Activated naive CD8-positive, alpha-beta T cell treated with anti-CD3 and anti-CD28 coated beads, Interleukin-2, amount 50 U/mL, for 16 hours (primary cell): ENCODE measurements at places on chromosomes 11 and 22.

DNA sequence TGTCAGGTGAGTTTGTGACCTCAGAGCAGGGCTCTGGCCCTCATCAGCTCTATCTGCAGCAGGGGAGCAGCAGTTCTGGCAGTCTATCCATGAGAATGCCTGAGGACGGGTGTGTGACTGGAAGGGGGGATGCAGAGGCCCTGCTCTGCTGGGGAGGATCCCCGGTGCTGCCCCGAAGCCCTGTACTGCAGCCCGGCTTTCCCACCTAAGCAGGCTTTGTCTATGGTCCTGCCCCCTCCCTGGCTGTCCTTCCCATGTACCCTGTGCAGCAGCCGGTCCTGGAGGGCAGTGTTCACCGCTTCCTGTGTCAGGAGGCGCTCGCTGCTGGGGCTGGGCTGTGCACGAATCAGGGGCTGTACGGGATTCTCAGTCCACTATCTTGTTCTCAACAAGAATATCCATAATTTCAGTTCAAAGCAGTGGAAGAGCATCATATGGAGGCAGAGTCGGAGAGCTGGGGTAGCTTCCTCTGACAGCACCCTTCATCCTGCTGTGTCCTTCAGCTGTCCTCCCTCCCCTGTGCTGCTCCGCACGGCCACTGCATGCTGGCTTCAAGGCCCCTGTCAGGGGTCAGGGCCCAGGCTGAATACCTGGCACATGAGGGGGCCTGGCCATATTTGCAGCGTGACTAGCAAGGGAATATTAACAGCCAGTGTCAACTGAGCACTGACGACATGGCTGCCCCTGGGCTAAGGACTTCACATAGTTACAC, 125.2 kb downstream of the CTTN start:
- DNase-seq, result no peak

DNA sequence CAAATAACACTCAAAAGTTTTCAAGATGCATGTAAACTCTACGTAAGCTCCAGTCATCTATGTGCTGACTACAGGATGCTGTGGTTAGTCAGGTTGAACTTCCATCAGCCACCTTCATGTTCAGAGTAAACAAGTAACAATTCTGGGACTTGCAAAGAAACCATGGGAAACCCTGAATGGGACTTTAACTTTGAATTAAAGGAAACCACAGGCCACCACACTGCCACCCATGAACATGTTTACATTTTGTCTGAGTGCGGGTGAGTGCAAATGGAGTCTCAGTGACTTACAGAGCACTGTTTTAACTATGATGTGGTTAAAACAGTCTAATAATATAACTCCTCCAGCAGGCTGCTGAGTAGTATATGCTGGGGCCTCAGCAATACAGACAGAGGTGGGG, 12.9 kb upstream of the SYTL2 start:
- no peak for DNase-seq

- DNase-seq, result no peak
Measured at GRCh38 chr11:9755561-9756185, 91.8 kb downstream of the SWAP70 start.

DNA sequence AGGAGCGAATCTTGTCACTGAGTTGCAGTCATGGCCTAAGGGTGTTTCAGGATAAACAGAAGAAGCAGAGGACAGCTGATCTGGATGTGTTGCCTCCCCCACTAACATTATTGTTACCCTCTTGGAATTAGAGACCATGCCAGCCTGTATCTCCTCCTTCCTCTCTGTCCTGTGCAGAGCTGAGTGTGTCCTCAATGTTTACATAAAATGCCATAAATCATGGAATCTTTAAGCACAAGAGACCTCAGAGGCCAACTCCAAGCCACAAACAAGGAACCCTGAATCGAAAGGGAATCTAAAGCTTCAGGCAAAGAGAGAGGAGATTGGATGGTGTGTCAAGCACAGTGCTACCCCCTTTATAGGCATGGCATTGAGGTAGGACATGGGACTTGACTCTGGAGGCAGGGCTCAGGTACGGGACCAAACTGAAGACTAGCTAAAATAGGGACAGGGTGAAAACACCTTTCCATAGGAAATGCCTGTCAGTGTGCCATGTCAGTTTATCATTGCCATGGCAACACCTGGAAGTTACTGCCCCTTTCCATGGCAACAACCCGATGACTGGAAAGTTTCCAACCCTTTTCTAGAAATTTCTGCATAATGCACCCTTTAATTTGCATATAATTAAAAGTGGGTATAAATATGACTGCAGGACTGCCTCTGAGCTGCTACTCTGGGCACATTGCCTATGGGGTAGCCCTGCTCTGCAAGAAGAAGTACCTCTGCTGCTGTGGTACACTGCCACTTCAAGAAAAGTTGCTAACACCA, 489.7 kb downstream of the MIAT start:
- no peak for DNase-seq

GRCh38 chr11:105033781-105034180, 1.2 kb downstream of the CASP1 start:
- no peak for DNase-seq

DNA sequence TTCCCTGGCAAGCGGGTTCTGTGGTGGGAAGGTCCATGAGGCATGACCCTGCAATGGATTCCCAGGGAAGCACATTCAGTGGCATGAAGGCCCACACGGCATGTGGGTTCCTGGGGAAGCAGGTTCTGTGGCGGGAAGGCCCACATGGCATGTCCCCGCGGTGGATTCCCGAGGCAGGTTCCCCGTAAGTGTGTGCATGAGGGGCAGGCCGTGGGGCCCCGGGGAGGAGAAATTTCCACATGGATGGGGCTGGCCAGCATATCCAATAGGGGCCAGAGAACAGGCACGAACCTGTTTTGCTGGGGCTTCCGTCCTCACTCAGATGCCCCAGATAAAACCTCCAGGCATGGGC, 83.7 kb downstream of the PHF21B start:
- no peak for DNase-seq

DNA sequence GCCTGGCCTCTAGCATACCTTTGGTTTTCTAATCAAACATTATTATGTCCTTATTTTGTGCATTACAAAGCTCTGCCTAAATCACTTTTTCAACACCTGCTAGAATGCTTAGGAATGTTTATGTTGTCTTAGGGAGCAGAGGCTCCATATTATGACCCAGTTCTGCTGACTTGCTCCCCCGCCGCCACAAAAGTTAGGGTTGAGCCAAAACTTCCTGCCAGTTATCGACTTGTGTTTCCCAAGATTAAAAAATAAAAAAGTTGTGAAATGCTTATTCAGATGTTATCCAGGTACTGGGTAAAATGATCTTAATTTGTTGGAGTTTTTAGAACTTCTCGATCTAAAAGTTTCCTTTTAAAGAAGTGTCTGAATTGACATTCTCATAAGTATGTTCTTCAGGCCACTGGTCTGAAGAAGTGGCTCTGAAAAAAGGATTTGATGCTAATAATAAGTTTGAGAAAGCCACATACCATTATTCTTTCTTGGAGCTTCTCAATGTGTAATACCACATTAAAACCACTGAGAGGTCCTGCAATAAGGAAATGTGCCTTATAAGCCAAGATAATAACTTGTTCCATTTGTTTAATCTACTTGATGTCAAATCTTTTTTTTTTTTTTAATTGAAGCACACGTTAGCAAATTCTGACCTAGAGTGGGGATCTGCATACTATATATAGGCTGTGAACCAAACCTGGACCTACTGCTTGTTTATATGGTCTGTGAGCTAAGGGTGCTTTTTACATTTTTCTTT, 2.2 kb downstream of the RNF185 start:
- DNase-seq, result no peak

GRCh38 chr11:28767574-28767973, 659.4 kb downstream of the METTL15 start:
- no peak for DNase-seq

- DNase-seq, result no peak
Measured at GRCh38 chr11:1573077-1573902, 1.2 kb upstream of the DUSP8 start.

DNA sequence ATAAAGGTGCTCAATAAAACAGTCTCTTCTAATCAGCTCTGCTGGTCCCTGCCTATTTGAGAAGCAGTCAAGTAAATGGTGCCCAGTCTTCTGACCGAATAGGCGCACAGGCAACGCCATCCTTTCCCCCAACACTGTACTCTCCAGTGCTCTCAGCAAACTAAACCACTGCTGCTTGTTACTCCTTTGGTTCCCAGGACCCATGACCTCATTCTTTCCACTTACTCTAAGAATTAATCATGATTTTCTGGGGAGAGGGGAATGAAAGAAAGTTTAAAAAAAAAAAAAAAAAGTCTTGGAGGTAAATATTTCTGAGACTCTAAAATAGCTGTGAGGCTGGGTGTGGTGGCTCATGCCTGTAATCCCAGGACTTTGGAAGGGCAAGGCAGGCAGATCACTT, 63.7 kb downstream of the SGSM3 start:
- DNase-seq, result no peak

GRCh38 chr22:50236731-50237409, 8.0 kb downstream of the TUBGCP6 start:
- no peak for DNase-seq

DNA sequence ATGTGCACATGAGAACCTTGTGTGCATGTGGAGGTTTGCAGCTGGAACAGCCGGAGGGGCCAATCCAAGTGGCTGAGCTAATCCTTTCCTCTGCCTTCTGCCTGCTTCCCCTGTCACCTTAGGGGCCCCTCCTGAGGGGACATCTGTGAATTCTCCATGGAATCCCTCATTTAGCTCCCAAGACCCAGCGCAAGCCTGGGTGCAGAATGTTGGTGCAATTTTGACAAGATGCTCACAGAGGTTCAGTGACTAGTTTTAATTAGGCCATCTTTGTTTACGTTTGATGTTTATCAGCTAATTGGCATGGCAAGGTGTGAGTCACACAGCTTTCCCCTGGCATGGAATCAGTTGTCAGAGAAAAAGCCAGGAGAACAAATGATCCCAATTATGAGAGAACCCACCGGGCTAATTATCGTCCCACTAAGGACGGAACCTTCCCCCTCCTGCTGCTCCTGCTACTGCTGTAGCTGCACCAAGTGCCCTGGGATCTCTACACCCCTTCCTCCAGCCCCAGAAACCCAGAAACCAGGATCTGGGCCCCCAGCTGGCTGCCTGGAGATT, 63.6 kb upstream of the PAX6 start:
- DNase-seq, result no peak

DNA sequence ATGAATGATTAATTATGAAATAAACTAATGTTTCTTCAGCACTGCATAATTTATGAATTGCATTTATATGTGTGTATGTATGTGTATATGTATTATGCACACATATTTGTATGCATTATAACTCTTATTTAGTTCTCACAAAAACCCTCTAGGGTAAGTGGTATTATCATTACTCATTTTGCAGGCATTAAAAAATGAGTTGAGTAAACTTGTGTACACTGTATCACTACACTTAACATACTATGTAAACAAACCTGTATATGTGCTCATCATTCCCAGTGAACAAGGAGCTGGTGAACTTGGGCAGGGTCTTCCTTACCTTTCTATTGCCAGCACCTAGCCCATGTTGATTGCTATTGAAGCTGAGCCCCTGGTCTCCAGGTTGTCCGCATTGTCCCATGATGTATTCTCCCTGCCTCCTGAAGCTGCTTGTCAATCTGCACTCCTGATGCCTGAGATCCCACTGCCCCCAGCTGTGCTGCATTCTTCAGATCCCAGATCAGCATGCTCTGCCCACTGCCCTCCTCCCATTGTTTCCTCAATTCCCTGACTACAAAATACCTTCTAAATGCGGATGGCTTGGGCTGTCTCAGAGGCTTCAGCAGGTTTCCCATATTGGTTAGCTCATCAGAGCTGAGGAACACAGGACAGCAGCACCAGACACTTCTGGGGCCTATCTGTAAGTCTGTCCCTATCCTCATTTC, 267.9 kb upstream of the SESN3 start:
- no peak for DNase-seq

DNA sequence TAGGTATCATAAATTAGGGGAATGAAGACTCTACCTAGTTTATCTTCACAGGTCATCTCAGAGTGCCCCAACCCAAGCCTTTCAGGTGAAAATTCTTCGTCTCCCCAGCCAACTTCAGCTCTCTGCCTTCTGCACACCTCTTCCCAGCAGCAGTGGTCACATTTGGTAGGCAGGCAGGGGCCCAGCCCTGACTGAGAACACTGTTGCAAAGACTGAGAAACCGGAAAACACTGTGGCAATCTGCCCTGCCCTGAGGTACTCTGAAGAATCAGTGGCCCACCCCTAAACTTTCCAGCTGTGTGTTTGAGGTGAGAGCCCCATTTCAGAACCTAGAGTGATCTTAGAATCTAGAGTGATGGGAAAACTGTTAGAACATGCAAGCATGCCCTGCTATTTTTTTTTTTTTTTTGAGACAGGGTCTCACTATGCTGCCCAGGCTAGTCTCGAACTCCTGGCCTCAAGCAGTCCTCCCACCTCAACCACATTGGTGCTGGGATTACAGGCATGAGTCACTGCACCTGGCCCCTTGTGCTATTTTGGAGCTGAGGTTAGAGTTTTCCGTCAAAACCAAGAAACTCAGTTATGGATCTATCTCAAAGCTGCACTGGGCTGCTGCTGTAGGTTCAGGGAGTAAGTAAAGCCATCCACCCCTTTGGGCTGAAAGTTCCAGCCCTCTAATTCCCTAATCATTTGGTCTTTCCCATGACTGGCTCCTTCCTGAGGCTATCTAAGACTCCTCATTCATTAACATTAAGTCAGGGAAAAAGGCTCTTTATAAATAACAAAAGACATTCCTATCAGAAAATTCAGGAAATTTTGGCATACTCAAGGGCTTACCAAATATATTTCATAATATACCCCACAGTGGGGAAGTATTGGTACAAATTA, 1.7 kb upstream of the LDHA start:
- DNase-seq, result no peak

- no peak for DNase-seq
Measured at GRCh38 chr11:77409046-77409445, 64.8 kb downstream of the PAK1 start.

DNA sequence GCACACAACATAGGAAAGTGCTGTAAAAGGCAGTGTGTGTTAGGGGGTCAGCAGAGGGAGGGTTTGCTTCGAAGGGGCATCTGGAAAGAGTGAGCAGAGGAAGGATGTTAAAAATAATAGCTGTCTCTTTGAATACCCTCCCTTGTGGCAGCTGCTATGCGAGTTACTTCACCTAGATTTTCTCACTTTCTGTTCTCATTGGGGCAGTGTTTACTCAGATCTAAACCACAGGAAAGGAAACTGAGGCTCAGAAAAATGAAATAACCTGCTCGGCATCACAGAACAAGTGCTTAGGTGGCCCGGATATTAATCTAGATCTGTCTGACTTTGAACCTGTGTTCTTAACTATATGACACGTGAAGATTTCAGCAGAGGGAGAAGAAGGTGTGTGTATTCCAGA, 125.3 kb downstream of the C11orf91 start:
- DNase-seq, result no peak

- no peak for DNase-seq
Measured at GRCh38 chr11:36271794-36272407, 17.3 kb downstream of the COMMD9 start.

DNA sequence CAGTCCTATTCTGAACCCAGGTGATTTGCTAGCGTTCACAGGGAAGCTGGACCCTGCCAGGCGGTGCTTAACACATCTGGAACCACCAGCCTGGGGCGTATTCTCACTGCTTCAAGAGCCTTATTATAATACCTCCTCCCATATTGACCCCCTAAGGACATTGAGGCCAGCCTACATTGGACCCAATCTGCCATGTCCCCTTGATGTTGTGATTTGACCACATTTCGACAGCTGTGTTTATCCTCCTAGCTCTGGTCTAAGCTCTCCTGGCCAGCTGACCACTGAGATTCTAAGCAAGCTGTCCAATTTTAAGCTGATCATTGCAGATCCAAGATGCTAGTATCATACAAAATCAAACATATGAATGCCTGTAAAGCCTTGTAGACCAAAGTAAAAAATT, 148.1 kb upstream of the BLID start:
- DNase-seq, result no peak
